ENCODE measurements at places on chromosomes 6 and 20.

- no peak for DNase-seq
These were observed 19.1 kb downstream of the AFDN start for GRCh38 chr6:167845856-167846255.

- DNase-seq, result no peak
These were observed 125.1 kb upstream of the SOX4 start for GRCh38 chr6:21468461-21468860.

DNA sequence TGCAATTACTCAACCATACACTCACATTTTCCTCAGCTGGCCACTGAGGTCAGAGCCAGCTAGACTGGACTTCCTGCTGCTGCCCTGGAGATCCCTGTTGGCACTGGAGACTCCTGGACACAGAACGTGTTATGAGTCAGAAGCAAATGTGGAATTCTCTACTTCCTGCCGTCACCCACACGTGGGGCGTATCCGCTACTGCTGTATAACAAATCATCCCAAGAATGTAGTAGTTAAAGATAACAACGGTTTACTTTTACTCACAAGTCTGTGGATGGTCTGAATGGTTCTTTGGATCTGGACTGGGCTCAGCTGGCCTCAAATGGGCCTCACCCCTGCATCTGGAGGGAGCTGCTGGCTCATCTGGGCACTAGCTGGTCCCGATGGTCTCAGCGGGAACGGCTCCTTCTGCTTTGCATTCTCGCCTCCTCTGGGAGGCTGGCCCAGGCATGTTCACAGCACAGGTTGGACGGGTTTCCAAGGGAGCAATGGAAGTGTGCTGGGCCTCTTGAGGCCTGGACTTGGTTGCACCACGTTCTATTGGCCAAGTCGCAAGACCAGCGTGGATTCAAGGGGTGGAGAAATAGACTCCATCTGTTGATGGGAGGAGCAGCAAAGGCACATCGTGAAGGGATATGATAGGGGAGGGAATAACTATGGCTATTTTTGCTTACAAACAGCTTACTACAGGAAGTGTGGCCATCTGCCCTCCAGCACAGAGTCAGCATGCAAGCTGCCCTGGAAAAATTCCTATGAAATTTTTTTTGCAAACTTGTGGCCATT lies 118.5 kb downstream of the SNX5 start:
- DNase-seq, result peak; percentile 13

- no peak for DNase-seq
These were observed 1.8 kb downstream of the CHMP4B start for GRCh38 chr20:33812908-33813462.

- DNase-seq, result peak; percentile 33
These were observed 72.6 kb upstream of the THBS2 start for GRCh38 chr6:169326067-169326799.
